ENCODE measurements at places on chromosomes 4 and X.

DNA sequence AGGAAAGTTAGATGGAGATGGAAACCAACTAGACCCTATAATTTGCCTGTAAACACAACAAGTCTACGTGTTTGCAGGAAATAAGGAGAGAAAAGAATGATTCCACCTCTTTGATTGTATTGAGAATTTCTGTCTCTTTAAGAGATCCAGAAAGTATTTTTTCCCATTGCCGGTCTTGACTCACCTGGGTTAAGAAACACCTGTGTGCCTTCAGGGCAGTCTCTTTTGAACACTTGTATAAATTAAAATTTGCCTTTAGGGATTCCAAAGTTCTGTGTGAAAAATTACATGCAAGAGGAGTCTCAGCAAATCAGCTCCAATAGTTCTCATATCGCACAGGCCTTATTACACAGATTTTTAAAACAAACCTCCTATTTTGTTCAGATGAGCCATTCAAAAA, 46.0 kb upstream of the SMAD1 start:
- no peak for DNase-seq

DNA sequence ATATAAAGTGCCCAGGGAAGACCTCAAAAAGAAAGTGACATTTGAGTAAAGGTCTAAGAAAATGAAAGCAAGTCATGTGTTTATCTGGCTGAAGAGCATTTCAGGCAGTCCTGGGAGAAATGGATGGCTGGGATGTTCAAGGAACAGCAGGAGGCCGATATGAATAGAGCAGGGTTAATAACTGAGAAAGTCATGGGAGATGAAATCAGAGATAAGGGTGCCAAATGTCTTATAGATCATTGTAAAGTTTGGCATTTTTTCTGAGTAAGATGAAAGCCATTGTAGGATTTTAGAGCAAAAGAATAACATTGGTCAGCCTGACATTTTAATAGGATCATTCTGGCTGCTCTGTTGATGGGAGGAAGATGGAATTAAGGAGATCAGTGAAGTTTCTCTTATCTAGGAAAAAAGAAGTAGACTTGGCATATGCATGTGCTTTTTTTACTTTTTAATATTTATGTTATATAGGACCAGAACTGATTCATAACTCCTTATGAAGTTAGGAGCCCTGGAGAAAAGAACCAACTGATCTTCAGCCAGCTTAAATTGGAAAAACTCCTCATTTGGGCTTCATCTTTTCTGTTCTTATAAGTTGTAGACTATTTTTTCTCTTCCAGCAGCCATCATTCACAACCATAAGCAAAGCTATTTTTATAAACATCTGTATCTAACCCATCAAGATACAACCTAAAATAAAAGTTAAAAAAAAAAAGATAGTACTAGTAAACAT, 18.6 kb downstream of the AIMP1 start:
- no peak for DNase-seq

DNA sequence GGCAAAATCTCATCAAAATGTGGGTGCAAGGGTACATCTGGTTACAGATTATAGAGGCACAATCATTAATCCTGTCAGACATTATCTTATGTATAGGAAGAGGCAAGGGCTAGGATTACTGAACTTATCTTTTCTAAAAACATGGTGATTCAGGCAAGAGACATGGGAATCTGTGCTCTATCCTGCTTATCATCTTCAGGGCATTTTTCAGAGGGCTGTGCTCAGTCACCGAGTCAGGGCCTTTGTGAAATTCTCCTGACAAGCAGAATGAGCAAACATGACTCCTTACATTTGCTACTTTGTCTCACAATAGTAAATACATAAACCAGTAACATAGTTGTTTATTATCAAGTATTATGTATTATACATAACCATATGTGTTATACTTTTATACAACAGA, 84.2 kb upstream of the KCTD8 start:
- DNase-seq: no peak

DNA sequence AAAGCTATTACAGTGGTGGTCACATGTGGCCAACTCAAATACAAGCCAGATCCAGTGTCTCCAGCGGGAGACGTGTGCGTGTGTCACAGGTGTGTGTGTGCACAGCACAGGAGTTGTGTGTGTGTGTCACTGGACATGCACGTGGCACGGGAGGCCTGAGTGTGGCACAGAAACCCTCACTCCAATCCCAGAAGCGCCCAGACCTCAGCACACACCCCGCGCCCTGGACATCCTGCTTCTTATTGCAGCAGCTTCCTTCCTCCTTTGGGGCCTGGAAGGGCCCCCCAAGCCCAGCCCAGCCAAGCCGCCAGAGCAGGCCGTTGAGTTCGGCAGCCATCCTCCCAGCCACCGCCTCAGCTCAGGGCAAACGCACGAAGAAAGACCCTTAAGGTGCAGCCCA, 37.9 kb downstream of the ACOX3 start:
- no peak for DNase-seq

DNA sequence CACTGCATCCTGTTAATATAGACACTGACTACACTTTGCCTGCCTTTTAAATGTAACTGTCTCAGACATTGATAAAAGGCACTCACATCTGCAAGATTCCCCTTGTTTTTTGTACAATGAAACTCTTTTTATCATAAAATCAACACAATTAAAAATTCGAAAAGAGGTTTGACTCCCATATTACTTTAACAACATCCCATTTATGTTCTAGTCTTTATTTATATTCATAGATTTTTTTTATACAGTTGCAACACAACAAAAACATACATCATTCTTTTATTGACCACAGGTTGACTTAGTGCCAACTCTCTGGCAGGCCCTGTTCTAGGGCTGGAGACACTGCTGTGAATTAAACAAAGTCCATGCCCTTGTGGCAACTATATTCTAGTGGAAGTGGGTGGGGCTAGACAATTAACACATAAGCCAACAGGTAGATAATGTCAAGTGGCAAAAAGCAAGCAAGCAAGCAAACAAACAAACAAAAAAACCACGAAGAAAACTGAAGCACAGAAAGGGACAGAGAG, 36.8 kb downstream of the ANK2 start:
- DNase-seq: no peak

- no peak for DNase-seq
These were observed 21.7 kb upstream of the CD38 start for GRCh38 chr4:15756361-15756861.
